ENCODE measurements at places on chromosomes 1 and 21. TPM values are rescaled to one million over a fixed set of nuclear protein-coding genes. Genes with fewer than 3 reads are reported as not detected.

The OR2L13 gene
- total RNA-seq = not detected

The CRYBG2 gene
- total RNA-seq = 0.87 TPM

The KRTAP19-1 gene
- total RNA-seq = not detected

The GBP4 gene
- 81.1 TPM for total RNA-seq

The CYP4X1 gene
- total RNA-seq = not detected

The SPATA21 gene
- not detected for total RNA-seq

Data from activated naive CD4-positive, alpha-beta T cell treated with anti-CD3 and anti-CD28 coated beads, Interleukin-2, amount 10 ng/mL, durations not matched to agents 5 hours and 36 hours (primary cell).